RPMI7951 (cell line): ENCODE measurements at places on chromosomes 3 and 15. TPM values are rescaled to one million over a fixed set of nuclear protein-coding genes. Genes with fewer than 3 reads are reported as not detected.

Gene CHRD
- not detected in 2 replicates for total RNA-seq

Gene FOXB1
- not detected in 2 replicates for total RNA-seq

Gene IL17RD
- 8.8 and 18.7 TPM in 2 replicates for total RNA-seq

Gene MAGEL2
- not detected in 2 replicates for total RNA-seq

Gene GPR149
- not detected in 2 replicates for total RNA-seq

Gene B3GNT5
- total RNA-seq: 4.8 and 6.2 TPM in 2 replicates

DNA sequence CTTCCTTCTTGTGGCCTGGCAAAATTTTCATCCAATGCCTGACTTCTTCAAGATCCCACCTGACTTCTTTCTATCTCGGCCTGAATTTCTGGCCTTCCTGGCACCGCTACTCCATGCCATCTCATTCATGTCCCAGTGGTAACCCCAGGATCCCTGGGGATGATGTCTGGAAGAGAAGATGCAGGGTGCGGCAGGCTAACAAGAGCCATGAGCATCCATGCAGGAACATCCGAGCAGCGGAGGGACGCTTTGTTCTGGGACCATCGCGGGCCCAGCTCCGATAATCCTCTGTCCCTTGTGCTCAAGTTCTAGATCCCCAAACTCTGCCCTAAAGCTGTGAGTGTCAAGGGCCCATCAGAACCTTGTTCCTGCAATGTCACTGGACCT, 10.9 kb downstream of the MYL3 start:
- DNase-seq: no peak

DNA sequence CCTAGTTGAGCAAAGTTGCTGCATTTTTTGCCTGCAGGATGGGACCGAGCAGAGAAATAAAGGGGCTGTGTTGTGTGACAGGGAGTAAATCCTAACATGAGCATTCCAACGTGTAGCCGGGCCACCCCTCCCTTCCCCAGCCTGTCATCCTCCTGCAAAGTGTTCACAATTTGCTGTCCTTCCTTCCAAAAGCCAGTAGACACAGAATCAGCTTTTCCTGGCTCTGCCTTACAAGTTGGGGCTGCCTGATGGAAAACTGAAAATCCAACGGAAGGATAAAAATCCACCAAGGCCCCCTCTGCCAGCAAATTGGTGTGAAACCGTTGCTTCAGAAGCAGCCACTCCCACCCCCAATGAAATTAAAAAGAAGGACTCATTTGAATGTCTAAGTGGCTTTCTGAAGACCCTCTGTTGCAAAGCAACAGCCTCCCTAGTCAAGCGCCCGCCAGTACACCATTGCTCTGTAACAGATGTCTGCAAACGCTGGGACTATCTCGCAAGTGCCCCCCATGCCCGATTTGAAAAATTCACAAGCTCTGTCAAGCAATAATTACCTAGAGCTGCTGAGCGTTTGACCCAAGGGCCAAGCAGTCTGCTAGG, 665 bp downstream of the FRMD4B start:
- DNase-seq: no peak

DNA sequence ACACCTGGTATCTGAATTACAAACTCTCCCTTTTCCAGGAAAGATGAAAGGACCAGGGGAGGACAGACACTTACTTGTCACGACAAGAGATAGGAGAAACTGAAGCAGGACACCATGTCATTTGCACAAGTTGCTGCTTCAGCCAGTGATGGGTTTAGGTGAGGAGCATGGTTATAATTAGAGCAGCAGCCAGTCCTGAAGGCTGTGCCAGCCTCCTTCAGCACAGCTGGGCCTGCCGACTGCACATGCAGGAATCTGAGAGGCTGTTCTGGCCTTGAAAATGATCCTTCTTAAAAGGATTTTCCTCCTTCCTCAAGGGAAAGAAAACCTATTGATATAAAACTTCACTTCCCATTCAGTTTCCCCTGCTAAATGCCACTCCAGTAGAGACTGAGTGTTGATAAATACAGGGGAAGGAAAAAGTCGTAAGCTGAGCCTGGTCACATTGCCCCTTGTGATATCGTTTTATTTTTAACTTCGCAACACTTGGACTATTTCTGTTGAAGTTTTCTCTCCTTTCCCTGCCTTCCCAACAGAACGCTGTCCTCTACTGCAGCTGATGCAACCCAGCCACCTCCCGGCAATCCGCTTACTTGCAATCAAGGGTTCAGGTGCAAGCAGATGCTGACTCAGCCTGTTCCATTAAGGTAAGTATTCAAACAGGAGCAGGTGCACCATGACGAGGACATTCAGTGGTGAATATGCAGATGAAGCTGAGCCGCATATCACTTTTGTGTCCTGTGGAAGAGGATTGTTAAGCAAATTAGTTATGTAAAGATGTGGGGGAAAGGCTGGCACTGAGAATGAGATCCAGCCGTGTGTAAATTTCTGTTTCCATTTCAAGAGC, at the start of gene FBXO40:
Gene FBXO40, plus strand, starts transcription at position 524 of the 847 bp plus-strand sequence. CDS start 27,197 bp downstream, outside the sequence.
- no peak for DNase-seq

DNA sequence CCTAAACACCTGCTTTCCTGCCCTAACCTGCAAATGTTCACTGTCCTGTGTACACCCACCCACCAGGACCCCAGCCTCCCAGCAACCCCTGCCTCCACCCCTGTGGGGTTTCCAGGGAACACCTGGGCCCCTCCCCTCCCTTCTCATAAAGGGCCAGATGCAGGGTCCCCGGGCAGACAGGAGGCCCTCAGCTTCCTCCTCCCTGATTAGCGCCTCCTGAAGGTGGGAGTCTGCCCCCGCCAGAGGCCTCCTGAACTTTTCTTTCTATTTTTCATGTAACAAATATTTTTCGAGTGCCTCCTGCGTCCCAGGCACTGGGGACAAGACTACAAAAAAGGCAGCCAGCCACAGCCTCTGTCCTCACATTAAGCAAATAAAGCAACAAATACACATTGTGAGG, 135.4 kb upstream of the LINGO1 start:
- no peak for DNase-seq

DNA sequence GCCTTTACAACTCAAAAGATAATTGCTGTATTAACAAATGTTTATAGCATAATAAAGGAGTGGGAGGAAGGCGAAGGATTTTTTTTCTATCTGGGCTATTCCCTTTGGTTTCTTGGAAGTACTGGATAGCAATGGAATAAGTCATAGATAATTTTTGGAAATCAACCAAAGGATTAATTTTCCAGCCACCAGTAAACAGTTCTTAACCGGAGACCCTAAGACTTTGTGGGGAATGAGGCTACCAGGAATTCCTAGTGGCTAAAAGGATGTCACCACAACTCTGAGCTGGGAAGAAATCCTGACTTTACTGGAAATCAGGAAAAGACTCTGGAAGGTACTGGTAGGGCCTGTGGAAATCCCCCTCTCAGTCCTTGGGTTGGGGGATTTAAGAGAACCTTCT, 138.4 kb upstream of the RARB start:
- no peak for DNase-seq

DNA sequence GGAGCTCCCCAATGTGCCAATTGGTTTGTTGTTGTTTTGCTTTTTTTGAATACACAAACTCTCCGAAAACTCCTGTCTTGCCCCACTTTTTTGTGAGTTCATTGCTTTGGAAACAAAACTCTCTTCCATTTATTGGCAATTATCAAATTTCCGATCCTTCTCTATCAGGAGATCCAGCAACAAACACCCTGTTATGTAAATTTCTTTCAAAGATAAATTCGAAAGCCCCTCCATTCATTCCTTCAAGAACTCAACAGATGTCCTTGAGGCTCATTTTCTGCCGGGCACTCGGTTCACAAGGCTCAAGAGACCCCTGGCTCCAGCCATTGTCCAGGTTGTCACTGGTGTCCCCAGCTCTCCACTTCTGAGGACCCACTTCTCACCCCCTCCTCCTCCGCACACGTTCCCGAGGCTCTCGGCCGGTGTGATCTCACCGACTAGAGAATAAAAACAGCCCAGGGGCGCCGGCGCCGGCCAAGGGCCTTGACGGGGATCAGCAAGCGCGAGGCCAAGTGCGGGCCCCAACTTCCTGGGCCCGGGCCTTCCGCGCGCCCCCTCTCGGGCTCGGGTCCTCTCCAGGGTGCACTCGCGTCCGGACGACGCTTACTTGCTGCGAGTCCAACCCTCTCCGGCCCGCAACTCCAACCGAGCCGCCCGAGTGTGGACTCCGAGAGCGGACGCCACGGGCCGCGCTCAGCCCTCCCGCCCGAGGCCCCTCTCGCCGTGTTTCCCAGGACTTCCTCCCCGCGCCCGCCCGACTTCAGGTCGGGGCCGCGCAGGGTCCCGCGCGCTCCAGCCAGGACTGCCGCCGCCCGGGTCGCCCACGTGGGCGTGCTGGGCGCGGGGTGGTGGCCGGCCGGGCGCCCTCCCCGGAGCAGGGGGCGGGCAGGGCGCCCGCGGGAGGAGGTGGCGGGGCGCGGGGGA, 533 bp upstream of the SMAD3 start:
- DNase-seq: no peak

DNA sequence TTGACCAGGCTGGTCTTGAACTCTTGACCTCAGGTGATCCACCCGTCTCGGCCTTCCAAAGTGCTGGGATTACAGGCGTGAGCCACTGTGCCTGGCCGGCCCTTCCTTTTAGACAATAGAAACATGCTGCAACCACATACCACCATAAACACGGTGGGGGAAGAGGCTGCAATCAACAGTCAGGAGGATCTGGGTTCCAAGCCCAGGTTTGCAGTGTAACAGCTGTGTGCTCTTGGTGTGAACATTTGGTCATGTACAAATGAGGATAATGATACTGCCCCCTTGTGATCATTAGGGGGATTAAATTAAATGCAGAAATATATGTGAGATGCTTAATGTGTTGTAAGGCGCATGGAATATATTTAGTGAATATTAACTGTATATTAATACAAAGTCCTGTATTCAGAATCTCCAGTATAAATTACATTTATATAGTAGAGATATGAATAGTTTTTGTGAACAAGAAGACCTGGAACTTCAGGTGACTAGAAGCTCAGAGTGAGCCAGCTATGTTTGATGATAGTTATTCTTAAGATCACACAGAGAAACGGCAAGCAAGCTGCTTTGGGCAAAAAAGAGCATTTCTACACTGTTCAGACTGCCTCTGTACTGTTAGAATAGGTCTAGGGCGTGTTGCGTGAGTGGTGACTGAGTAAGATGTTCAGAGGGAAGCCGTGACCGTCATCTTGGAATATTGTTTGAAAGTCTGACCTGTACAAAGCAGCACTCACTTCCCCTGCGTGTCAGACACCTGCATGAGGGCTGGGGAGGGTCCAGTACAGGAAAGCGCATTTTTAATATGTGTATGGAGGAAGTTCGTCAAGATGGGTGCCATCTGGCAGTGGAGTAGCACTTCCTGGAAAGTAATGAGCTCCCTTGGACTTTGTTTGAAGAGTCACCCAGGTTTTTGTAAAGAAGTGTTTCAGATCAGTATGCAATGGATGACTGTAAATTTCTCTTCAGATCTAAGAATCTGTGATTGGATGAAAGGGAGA, 125.8 kb downstream of the PGPEP1L start:
- peak; percentile 58 for DNase-seq

- peak; percentile 6 for DNase-seq
These were observed 1.7 kb downstream of the CFAP44 start for GRCh38 chr3:113439606-113440005.

DNA sequence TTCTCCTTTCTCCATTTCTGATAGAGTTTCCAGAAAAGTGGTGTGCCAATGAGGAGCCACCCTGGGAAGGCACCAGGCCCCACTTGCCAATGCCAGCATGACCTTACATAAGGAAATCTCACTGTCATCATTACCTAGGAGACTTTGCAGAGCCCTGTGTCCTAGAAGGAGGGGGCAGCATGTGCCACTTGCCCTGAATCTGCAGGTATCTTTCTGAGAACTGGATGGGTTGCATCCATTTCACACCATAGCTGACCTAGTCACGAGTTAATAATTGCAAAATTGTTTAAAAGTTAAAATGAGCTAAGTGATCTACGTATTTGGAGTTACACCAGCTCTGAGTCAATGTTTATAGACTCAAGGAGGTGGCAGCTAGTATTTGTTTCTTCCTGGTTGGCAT, 14.3 kb downstream of the CA12 start:
- DNase-seq: no peak

DNA sequence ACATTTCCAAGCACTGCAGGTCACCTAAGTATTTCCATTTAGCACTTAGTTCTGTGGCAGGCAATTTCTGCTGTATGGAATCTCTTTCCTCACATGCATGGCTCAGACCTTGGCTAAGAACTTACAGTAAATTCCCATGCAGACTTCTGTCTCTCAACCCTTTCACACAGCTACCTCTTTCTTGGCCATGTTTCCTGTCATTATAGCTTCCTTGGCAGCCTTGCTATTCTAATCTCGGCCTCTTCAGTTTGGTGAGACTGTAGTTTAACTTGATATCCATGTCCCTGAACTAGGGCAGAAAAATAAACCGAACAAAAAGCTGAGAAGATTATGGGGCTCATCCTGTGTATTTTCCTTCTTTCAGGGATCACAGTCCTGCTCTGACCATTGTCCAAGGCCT, 96.0 kb downstream of the SPATA16 start:
- no peak for DNase-seq

DNA sequence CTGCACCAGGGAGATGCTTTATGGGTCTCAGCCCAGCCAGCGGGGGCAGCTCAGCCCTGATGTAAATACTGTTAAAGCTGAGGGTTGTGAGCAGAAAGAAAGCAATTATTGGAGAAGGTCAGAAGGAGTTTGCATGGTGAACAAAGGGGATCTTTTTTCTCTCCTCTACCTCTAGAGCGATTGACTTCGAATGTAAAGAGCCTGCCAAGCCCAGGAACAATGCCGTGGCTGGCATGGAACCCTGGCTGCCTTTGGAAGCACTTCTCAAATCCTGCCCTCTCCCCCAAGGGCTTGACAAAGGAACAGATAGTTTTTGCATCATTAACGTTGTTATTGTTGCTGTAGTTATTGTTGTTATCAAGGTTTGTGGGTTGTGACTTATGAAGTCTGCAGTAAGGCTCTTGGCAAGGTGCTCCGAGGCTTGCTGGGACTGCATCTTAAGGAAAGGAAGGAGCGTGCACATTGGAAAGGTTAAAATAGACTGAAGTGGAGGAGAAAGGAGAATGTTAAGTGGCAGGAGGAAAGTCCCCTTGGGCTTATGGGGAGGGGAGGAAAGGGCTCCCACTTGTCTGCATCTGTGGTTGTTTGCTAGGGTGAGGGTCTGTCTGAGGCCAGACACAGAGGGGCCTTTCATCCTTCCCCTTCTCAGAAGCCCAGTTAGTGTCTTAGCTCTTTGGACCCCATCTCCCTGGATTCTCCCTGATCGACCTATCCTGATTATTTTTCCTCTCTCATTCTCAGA, 16.7 kb downstream of the PDIA5 start:
- DNase-seq: no peak

GRCh38 chr15:67977414-67978089, 76.6 kb upstream of the PIAS1 start:
- DNase-seq: no peak

GRCh38 chr3:117842086-117842485, 1132.5 kb downstream of the TUSC7 start:
- no peak for DNase-seq
